T-helper 2 cell treated with Interferon-gamma antibody and Interleukin-4, amounts not matched to agents 5 μg/mL and 100 μg/mL, for 36 hours (primary cell): ENCODE measurements at places on chromosomes 11 and 22.

DNA sequence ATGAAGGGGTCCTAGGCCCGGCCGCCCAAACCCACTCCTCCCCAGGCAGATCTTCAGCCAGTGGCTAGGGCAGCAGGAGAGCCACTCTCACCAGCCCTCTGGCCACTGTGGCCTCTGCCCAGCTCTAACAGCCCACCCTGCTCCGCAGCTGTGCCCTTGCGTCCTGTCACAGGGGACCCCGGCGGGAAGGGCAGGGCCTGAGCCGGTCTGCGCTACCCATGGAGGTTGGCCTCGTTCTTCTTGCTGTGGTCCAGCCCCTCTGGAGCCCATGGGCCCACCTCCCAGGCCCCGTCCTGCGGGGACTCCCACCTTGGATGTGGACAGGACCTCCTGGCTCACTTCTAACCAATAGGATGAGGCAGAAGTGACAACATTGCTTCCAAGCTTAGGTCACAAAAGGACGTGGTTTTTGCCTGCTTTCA, 38.3 kb upstream of the TH start:
- peaks cover 5% of the 10 kb centered on the region for H3K4me1 ChIP-seq
- H3K4me3 ChIP-seq, result no peak overlapping the region
- no peaks in the 10 kb centered on the region for H3K36me3 ChIP-seq
- H3K27ac ChIP-seq, result no peak overlapping the region
- DNase-seq, result no peak

DNA sequence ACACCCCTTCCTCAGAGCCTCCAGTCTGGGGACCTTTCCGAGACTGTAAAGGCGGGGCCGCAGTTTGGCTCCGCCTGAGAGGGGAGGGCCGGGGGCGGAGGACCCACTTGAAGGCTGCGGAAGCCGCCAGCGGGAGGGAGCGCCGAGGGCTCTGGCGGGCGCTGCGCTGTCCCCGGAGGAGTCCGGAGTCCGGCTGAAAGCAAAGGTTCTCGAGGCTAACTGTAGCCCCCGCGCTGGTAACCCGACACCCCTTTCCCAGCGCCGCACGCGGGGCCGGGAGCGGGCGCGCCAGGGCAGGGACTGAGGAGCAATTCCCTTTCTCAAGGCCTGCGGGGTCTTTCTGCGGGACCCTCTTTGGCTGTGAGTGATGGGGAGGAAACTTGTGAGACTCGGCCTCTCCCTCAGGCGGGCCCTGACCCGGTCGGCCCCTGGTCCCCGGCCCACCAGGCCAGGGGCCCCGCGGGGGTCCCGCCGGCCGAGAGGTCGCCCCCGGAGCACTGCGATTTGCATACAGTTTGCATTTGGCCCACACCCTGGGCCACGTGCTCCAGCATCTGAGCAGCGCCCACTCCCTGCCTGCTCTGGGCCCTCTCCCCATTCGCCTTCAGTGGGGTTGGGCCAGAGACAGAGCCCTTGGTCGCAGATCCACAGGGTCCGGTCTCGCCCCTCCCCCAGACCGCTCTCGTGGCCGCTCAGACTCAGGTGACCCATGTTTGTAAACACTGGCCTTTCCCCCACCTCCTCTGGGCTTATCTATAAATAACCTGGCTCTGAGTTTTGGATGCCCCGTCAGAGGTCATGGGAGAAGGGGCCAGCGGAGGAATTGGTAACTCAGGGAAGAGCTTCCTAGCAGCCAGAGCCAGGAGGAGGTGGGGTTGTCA, 519 bp upstream of the ART5 start:
- H3K27ac ChIP-seq, result peak overlapping the region; percentile 40
- no peaks in the 10 kb centered on the region for H3K36me3 ChIP-seq
- peaks cover 26% of the 10 kb centered on the region for H3K27me3 ChIP-seq
- peak overlapping the region; percentile 64 for H3K4me3 ChIP-seq
- H3K4me1 ChIP-seq, result peaks cover 2% of the 10 kb centered on the region

GRCh38 chr11:2549876-2550605, 105.2 kb downstream of the KCNQ1 start:
- H3K4me1 ChIP-seq, result no peaks in the 10 kb centered on the region
- no peak overlapping the region for H3K27ac ChIP-seq
- no peak for DNase-seq
- H3K4me3 ChIP-seq, result no peak overlapping the region
- H3K36me3 ChIP-seq, result no peaks in the 10 kb centered on the region
- H3K27me3 ChIP-seq, result peaks cover 3% of the 10 kb centered on the region

DNA sequence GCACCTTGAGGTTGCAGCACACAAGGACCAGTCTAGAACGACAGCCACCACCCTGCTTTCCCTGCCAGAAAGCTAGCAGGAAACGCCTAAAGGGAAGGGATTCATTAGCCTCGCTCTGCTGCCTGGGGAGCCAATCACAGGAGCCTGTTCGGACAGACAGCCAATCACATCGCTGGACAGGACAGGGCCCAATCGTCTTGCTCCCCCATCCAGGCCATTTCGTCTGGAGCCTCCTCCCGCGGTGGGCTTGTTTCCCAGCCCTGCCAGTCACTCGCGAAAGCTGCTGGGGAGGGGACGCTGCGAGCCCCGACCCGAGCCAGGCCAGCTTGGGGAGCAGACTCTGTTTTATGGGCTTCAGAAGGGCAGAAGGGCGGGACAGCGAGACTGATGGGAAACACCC, 79.8 kb upstream of the NCAM1 start:
- no peak overlapping the region for H3K27ac ChIP-seq
- peaks cover 13% of the 10 kb centered on the region for H3K4me1 ChIP-seq
- no peaks in the 10 kb centered on the region for H3K36me3 ChIP-seq
- peaks cover 2% of the 10 kb centered on the region for H3K27me3 ChIP-seq

GRCh38 chr22:28105413-28105812, 186.4 kb upstream of the PITPNB start:
- H3K4me1 ChIP-seq, result no peaks in the 10 kb centered on the region
- H3K27me3 ChIP-seq, result no peaks in the 10 kb centered on the region
- no peak overlapping the region for H3K27ac ChIP-seq
- no peak overlapping the region for H3K4me3 ChIP-seq
- DNase-seq, result no peak
- H3K36me3 ChIP-seq, result no peaks in the 10 kb centered on the region

DNA sequence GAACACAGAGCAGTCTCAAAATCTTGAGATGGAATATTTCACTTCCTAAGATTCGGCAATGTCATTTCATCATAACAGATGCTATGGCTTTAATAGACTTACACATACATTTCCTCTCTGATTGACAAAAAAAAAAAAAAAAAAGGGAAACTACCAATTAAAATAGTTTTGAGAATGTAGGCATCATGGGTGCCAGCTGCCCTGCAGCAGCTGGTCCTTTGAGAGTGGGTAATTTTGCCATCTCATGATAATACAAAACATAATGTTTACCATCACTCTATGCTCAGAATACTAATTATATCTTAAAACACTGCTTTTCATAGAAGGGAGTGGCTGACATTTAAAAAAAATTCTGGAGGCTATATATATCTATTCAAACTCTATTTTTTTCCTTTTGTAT, 775.6 kb upstream of the CCDC90B start:
- no peak for DNase-seq
- H3K4me1 ChIP-seq, result no peaks in the 10 kb centered on the region
- no peak overlapping the region for H3K4me3 ChIP-seq
- H3K36me3 ChIP-seq, result no peaks in the 10 kb centered on the region
- H3K27me3 ChIP-seq, result no peaks in the 10 kb centered on the region

DNA sequence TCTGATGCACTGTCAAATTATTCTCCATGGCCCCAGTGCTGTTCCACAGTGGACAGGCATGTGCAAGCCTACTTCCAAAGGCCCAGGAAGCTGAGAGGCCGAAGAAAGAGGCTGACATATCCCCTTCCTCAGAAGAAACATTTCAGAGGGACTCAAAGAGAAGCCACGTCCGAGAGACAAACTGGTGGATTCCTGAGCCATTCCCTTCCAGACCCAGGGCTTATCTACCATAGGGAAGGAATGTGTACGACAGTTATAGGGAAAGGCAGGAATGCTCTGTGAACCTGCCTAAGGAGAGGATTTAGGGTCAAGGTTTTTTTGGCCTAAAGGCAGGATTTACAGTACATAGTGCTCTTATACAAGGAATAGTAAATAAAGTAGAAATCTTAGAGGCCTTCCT, 46.9 kb upstream of the TSKU start:
- peaks cover 12% of the 10 kb centered on the region for H3K4me1 ChIP-seq
- no peak for DNase-seq
- no peak overlapping the region for H3K4me3 ChIP-seq
- peaks cover 7% of the 10 kb centered on the region for H3K27me3 ChIP-seq
- H3K36me3 ChIP-seq, result no peaks in the 10 kb centered on the region

DNA sequence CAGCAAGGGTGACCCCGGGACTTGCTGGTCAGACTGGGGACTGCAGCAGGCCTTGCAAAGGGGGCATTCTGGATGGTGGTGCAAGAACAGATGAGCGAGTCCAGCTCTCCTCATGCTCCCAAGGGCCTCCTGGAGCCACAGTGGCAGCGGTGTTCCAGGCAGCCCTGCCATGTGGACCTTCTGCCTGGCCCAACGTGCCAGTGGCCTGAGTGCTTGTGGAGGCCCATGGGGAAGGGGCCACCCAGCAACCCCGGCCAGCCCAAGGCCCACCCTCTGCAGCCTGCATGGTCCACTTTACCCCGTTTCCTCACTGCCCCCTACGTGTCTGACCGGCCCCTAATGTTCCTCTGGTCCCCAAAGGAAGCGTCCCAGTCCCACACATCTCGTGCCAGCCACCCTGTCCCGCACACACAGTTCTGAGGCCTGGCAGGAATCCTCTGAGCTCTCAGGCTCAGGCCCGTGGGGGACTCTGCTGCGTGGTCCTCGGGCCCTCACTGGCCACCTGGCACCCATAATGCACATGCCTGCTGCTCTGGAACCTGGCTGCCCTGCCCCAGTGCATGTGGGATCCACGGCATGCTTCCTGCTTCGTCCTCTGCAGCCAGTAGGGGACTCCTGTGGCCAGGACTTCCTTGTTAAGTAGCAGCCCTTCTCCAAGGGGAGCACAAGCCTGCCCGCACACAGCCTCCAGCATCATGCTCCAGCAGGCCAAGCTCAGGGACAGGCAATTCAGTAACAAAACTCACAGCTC, 85.5 kb downstream of the DGCR2 start:
- no peaks in the 10 kb centered on the region for H3K4me1 ChIP-seq
- H3K27me3 ChIP-seq, result no peaks in the 10 kb centered on the region
- DNase-seq, result no peak
- no peak overlapping the region for H3K27ac ChIP-seq
- H3K4me3 ChIP-seq, result no peak overlapping the region
